ENCODE measurements at places on chromosomes 12 and 14.

DNA sequence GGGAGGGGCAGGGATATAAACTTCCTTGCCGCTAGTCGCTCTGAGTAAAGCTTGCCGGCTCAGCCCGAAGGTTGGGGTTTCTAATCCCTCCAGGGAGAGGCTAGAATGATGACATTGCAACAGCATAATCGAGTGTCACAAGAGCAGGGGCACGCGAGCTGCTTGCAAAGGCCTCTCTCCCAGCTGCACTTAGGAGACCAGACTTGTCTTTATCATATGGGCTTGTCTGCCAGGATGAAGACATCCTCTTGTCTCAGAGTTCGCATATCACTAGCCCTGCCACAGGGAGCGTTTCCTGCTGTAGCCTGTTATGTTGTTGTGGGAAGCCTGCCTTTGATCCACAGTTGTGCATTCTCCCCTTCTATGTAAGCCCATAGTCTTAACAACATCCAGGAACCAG lies 180.0 kb downstream of the ESR2 start:
- DNase-seq = no peak

- no peak for DNase-seq
Observed at GRCh38 chr14:77986773-77987172, 183.4 kb upstream of the NRXN3 start.

- no peak for DNase-seq
Observed at GRCh38 chr12:106062693-106063092, 76.1 kb downstream of the NUAK1 start.

DNA sequence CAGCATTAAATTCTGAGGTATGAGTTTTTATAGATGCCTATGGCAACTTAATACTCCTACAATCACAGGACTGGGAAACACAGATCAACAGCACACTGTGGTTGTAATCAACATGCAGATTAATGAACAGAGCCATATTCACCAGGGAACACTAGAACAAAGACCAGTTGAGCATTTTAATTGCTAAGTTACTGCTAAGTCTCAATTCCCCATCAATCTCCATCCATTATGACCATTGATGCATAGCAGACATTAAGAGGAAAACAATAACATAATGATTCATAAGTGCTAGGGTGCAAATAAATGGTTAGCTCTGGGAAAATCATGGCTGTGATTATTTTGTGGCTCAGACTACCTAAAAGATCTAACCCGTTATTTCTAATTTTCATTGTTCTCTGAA lies 505.6 kb downstream of the TRHDE start:
- DNase-seq = no peak

GRCh38 chr14:82411298-82411697 lies 877.6 kb upstream of the SEL1L start:
- no peak for DNase-seq

DNA sequence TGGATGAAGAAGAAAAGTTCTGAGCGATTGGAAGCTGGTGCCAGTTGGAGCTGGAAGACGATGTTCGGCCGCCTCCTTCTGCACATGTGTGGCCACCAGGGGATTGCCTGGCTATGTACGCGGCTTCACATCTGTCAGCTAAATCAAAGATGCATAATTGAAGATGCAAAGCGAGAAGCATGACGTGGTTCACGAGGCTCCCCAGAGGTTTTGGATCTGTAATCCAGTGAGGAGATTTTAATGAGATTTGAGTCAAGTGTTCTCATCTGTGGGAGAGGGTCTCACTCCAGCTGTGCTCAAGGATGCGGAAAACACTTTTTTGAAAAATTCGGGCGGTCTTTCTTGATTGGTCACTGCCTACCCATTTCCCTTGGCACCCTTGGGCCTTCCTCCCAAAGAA lies 94.6 kb downstream of the PAX9 start:
- DNase-seq = no peak

GRCh38 chr12:8816448-8817050 lies 5.9 kb upstream of the A2ML1 start:
- DNase-seq = no peak

Data from right hindlimb (tissue), 1 donor.